T-cell (primary cell): ENCODE measurements at places on chromosomes 2 and 18. TPM values are rescaled to one million over a fixed set of nuclear protein-coding genes. Genes with fewer than 3 reads are reported as not detected.

FSHR gene
- total RNA-seq, result not detected

SALL3 gene
- total RNA-seq, result 0.09 TPM

SERPINB12 gene
- not detected for total RNA-seq

VSNL1 gene
- not detected for total RNA-seq

SGO2 gene
- 1.2 TPM for total RNA-seq

WBP1 gene
- total RNA-seq, result 98.2 TPM

TTC39C gene
- total RNA-seq, result 135 TPM

LRPPRC gene
- 64.5 TPM for total RNA-seq

RAD51AP2 gene
- total RNA-seq, result not detected

CDH2 gene
- 0.25 TPM for total RNA-seq

SLC11A1 gene
- 1.2 TPM for total RNA-seq

HOXD9 gene
- total RNA-seq, result 0.13 TPM

LPIN2 gene
- total RNA-seq, result 107 TPM

SDC1 gene
- total RNA-seq, result not detected

CD8B gene
- total RNA-seq, result 50.8 TPM

LHCGR gene
- total RNA-seq, result not detected

THSD7B gene
- not detected for total RNA-seq

CDK15 gene
- total RNA-seq, result not detected

SLC4A5 gene
- 14.6 TPM for total RNA-seq

CRYGD gene
- total RNA-seq, result not detected

DNAH6 gene
- 1.2 TPM for total RNA-seq

GNAL gene
- 0.75 TPM for total RNA-seq

TMEM178A gene
- total RNA-seq, result not detected

KCTD1 gene
- total RNA-seq, result 4.3 TPM

RNF125 gene
- total RNA-seq, result 33.6 TPM
